Left lung (tissue), 14 donors: ENCODE measurements at places on chromosomes 16 and 17. TPM values are rescaled to one million over a fixed set of nuclear protein-coding genes. Genes with fewer than 3 reads are reported as not detected.

RAMP2 gene
- polyA plus RNA-seq: 153 TPM

TSPOAP1 gene
- polyA plus RNA-seq: 48.4 TPM

MGRN1 gene
- polyA plus RNA-seq: 72.0 TPM

KRT27 gene
- polyA plus RNA-seq: 0.38 TPM

HOXB1 gene
- polyA plus RNA-seq: 0.09 TPM

EPX gene
- polyA plus RNA-seq: 0.81 TPM
